Fibroblast of skin of scalp (primary cell): ENCODE measurements at places on chromosomes 13 and 19.
A peak's percentile ranks its signal among the peaks of the same experiment; 100 is the strongest.

GRCh38 chr19:40592170-40592569, 9.0 kb upstream of the LTBP4 start:
- peak; percentile 47 for DNase-seq

GRCh38 chr13:113137691-113138298, 15.2 kb downstream of the F10 start:
- DNase-seq, result no peak

DNA sequence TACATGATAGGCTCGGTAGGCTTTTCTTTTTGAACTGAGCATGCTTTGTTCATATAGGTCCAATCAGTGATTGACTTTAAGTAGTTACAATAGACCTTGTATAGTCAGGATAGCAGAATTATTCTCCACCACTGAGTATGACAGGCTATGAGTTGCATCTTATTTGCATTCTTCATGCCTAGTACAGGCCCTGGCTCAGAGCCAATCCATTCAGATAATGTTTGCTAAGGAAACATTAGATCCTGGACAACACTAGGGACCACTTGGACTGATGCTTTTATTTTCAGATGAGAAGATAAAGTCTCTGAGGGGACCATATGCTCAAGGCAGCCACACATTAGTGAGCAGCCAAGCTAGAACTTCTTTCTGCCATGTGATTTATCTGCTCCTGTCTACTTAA, 133.9 kb downstream of the KL start:
- peak; percentile 62 for DNase-seq

DNA sequence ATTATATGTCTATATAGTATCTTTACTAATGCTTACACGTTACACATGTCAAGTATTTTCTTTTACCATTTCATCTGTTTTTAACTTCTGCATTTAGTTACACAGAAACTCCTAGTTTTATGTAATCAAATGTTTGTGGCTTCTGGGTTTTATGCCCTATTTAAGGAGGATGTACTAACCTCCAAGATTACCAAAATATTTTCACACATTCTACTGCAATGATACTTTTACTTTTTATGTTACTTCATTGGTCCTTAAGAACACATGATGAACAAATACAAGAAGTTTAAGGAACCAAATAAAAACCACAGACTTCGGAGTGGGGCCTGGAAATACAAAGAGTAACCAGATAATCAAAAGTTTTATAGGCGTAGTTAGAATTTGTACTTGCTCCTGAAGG, 37.2 kb downstream of the ZC3H13 start:
- DNase-seq, result peak; percentile 45

GRCh38 chr13:35965226-35965927, 165.8 kb downstream of the DCLK1 start:
- DNase-seq, result no peak

GRCh38 chr13:21078501-21078900, 17.1 kb upstream of the LATS2 start:
- peak; percentile 76 for DNase-seq
